Stimulated activated CD4-positive, alpha-beta T cell treated with anti-CD3 and anti-CD28 coated beads, Interleukin-15, amount 100 ng/mL, for 1 hour (primary cell): ENCODE measurements at places on chromosomes 2 and 18.

DNA sequence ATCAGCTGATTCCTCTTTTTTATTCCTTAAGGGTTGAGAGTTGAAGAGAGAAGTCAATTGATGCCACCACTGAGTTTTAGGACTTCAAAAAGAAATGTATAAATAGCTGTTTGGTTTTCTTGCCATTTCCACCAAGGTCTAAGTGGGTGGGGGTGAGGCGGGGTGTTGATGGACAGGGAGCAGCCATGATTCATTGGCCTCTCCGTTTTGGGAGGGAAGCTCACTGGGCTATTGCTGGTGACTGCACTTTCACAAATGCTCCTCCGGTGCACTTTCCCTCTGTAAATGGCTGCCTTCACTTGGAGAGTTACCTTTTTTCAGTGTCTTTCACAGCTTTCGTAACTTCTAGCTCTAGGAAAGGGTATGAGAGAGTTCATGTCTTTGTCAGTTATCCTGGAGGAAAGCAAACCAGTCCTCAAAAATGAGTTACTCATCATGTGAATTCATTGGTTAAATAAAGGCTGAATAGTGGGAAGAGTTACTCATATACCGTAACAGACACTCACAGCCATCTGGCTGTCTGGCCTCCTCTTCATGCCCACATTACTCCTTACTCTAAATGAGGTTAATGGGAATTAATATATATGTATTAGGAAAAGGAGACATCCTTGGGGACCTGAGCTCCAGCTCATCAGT is 17.4 kb upstream of the CTAGE1 start:
- DNase-seq: no peak

DNA sequence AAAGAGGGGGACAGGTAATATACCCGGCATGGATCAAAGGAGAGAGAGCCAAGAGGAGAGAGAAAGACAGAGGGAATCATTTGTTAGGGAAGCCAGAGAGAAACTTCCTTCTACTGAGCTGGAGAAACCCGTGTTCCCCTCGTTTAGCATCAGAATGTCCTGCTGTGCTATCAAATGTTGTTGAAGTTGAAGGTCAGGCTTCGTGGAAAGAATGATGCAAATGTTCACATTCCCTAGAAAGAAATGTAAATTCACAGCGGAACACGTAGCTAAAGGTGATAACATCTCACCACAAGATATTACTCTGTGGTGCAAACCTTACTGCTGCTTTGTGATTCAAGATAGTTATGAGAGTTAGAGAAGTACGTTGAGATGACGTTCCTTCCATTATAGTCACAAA is 258.1 kb downstream of the LNPK start:
- DNase-seq: no peak

DNA sequence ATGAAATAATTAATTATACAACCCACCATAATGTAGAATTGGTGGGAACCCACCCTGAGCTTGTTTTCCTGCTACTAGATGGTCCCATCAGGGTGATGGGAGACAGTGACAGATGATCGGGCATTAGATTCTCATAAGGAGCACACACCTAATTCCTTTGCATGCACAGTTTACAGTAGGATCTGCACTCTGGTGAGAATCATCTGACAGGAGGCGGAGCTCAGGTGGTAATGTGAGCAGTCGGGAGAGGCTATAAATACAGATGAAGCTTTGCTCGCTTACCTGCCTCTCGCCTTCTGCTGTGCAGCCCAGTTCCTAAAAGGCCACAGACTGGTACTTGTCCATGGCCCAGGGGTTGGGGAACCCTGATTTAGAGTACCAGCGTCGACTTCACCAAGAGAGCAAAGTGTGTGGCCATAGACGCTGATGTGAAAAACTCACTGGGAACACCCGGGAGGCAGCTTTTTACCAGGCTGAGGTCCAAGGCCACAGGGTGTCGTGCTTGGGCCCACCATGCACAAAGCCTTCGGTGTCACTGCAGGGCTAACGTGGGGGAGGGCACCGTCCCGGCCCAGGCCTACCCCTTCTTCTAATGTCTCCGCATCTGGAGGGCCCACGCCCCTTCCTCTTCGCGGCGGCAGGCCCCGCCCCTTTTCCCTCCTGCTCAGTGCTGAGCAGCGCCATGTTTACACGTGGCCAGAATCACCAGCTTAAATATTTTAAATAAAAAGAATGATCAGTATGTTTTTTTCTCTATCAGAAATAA is 296.8 kb upstream of the HDAC4 start:
- no peak for DNase-seq

DNA sequence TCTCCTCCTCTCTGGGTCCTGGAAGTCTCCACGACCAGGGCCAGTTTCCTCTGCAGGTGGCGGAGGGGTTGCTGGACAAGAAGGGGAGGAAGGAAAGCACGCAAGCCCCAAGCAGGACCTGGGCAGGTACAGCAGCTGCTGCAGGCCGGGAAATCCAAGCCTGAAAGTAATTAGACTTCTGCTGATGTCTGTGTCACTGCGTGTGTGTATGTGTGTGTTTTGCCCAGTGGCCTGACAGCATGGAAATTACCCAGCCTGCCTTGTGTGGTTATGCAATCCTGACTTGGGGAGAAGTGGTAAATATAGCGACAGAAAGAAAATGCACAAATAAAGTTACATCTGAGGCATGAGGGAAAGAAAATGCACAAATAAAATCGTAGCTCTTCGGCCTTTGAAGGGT is 121.8 kb upstream of the ZBTB14 start:
- DNase-seq: no peak

DNA sequence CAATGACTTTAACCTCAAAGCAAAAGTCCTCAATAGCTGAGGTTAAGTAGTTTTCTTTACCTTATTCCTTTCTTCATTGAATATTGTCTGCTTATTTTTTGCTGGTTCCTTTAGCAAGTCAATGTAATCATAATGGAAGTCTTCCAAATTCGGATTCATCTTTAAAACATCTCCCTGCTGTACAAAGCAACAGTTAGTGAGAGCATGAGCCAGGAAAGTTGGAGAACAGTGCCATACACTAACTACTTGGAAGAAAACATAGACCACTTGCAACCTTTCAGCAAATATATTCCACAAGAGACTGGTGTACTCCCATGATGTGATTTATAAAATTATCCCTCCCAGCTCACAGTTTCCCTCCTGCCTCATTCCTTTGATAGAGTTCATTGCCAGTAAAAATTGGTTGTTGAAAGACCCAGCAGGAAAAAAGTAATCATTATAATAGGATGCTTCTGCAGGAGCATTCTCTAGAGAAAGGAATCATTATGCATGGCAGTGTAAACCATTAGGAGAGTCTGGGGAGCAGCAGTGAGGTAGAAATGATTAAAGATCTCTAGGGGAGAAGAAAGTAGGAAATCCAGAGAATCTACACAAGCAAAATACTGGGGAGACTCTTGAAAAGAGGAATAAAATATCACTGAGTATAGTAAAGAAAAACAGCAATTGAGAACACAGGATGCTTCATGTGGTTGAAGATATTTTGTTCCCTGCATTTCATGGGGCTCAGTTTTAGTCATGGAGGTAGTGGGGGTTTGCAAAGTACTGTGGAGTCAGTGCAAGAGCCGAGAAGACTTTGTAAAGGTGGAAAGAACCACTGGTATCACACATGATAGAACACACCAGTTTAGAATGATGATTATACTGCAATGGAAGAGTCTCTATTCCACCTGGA is 38.6 kb upstream of the TTN start:
- no peak for DNase-seq

- no peak for DNase-seq
Measured at GRCh38 chr18:48417985-48418384, 8.8 kb upstream of the ZBTB7C start.

- DNase-seq: no peak
Measured at GRCh38 chr2:218357236-218358177, 850 bp downstream of the CATIP start.

DNA sequence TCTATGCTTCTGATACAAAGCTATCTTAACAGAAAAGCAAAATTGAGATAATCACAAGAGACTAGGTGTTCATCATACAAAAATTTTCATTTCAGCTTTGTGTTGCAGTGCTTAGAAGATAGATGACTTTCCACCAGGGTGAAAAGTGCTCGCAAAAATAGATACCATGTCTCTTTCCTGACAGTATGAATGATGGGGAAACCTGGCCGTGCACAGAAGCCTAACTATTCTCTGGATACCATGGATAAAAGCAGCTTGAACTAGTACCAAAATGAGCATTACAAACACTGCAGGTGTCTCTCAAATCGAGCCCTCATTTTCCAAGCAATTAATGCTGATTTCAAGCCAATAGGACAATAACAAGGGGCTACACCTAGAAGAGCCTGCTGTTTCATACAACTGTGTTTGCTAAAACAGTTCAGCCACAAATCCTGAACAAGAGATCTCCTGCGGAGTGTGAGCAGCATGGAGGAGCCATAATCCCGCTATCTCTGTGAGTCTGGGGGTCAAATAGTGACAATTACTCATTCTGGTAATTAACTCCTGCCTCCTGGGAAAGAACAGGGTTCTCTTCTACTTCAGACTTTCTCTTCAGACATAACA is 507.6 kb downstream of the PID1 start:
- no peak for DNase-seq

DNA sequence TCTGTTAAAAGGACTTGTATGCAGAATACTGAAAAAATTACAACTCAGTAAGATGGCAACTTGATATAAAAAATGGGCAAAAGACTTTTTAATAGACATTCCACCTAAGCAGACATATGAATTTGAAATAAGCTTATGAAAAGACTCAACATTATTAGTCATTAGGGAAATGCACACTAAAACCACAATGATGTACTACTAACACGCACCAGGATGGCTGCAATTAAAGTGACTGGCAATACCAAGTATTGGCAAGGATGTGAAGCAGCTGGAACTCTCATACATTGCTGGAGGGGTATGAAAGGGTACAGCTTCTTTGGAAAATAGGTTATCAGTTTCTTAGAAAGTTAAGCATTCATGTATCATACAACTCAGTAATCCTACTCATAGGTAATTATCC is 3.2 kb upstream of the ENOSF1 start:
- DNase-seq: no peak

DNA sequence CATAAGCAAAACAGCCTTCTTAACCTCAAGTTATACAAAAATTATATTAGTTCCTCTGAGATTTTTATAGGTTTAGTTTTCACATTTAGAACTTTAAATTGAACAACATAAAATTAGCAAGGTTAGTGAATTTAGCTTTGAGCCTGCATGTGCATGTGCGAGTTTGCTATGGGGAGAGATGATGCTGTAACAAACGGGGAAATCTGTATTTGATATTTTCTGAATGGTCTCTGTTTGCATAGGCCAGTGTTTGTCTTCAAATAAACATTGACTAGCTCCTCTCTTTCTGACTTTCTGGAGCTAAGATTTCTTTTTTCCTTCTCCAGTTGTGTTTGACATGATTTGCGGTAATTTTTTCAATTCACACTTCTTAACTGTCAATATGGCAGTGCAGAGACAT is 30.9 kb upstream of the IL18RAP start:
- DNase-seq: no peak

- DNase-seq: no peak
Measured at GRCh38 chr2:173252581-173252980, 102.1 kb upstream of the CDCA7 start.

GRCh38 chr2:238305092-238305862 is 15.0 kb upstream of the TRAF3IP1 start:
- DNase-seq: no peak

GRCh38 chr2:160498137-160498536 is 4.5 kb upstream of the RBMS1 start:
- no peak for DNase-seq

- DNase-seq: peak; percentile 96
Measured at GRCh38 chr2:207710814-207711740, at the start of gene CCNYL1. Gene CCNYL1 (plus strand): TSS chr2:207711640. CDS start chr2:207711897, 257 bp downstream.

- DNase-seq: no peak
Measured at GRCh38 chr2:45448217-45448616, 162.8 kb downstream of the SRBD1 start.
